ENCODE measurements at places on chromosomes 2 and 18.

DNA sequence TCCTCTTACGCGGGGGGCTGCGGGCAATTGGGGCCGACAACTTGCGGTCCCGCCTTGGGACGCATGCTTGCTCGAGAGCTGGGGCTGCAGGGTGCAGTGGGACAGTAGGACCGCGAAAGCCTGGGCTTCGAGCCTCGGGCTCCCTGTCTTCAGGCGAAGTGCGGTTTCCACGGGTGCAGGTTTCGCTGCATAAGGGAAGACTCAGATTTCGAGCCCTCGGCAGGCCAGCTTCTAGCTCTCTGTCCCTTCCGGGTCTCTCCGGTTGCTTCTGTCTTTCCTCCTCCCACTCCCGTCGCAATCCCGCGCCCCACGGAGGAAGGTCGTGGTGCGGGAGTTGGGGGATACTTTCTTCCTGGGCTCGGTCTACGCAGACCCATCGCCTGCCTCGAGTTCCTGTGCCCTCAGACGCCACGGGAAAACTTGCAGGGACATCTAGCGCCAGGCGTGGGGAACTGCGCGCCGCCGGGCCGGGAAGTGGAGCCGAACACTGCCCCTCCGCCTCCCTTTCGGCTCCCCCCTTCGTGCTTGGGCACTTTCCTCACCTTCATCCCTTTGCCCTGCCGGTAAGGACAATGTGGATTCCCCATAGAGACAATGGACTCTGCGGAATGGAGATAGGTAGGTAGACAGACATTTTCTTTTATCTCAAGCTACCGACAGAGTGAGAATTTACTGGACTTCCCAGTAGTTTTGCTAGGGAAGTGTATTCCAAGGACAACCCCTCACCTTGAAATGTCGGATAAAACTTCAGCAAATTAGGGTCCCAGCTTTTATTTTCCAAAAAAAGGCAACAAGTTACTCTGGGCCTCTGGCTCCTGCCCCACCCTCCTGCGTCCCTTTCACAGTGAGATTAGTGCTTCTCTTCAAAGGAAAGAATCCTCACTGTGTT lies 4.2 kb upstream of the HOXD13 start:
- DNase-seq, result no peak

DNA sequence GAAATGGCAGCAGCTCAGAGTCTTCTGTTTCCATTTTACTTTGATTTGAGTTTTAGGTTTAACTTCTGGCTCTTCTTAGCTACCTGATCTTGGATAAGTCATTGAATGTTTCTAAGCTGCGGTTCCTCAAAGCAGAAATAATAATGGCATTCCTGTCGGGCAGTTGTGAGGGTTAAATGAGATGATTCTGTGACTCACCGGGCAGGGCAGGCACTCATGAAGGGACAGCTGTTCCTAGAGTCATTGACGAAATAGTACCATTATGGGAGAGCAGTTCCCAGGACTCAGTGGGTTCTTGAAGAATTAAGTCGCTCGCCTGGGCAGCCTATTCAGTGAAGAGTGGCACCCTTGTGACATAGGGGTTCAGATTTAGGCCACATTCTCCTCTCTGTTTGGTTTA lies 10.3 kb downstream of the TRIB2 start:
- no peak for DNase-seq

GRCh38 chr2:138237667-138238384 lies 263.7 kb upstream of the SPOPL start:
- no peak for DNase-seq

- no peak for DNase-seq
Observed at GRCh38 chr2:223979730-223980396, 22.6 kb downstream of the MRPL44 start.

GRCh38 chr2:5839550-5839949 lies 147.4 kb downstream of the SOX11 start:
- no peak for DNase-seq

DNA sequence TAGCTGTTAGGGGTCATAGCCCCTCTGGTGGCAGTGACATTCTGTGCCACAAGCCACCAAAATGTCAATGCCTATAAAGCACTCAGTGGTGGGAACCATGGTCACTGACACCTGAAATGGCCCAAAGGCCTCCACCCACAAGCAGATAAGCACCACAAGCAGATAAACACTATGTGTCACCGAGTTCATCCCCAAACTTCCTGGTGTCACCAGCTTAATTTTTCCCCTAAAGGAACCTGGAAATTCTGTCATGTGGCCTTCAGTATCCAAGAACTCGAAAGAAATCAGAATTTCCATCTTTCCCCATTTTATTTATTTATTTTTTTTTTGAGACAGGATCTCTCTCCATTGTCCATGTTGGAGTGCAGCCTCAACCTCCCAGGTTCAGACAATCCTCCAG lies 3.6 kb upstream of the TPRKB start:
- DNase-seq, result no peak
